Thoracic aorta (tissue), 2 donors: ENCODE measurements at places on chromosomes 1 and 21. TPM values are rescaled to one million over a fixed set of nuclear protein-coding genes. Genes with fewer than 3 reads are reported as not detected.

ACTN2 gene
- total RNA-seq = 32.2 TPM

CD52 gene
- not detected for total RNA-seq

C1orf52 gene
- total RNA-seq = 20.7 TPM

DMRTA2 gene
- total RNA-seq = 0.41 TPM

ITLN1 gene
- total RNA-seq = 51.7 TPM

CFHR1 gene
- total RNA-seq = not detected

ANXA9 gene
- total RNA-seq = not detected

SELL gene
- total RNA-seq = 4.2 TPM

GRCh38 chr1:88740784-88741183, 56.7 kb downstream of the PKN2 start:
- no peak for DNase-seq

- DNase-seq = no peak
These were observed 615.2 kb downstream of the PLA2G4A start for GRCh38 chr1:187443939-187444338.

GRCh38 chr1:99297923-99298322, 33.6 kb downstream of the PLPPR4 start:
- DNase-seq = no peak

DNA sequence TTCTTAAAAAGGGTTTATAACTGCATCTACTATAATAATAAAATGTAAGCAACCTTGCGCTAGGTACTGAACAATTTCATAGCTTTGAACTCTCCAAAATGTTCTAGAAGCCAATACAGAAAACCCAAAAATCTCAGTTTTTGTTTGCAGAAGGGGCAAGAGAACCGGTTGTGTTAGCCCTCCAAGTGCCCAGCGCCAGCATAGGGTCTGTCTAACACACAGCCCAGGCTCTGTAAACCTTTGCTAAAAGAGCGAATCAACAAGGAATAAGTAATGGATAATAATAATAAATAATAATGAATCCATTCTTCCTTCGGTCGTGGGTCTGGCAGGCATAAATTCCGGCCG, 333 bp upstream of the CHAF1B start:
- no peak for DNase-seq

DNA sequence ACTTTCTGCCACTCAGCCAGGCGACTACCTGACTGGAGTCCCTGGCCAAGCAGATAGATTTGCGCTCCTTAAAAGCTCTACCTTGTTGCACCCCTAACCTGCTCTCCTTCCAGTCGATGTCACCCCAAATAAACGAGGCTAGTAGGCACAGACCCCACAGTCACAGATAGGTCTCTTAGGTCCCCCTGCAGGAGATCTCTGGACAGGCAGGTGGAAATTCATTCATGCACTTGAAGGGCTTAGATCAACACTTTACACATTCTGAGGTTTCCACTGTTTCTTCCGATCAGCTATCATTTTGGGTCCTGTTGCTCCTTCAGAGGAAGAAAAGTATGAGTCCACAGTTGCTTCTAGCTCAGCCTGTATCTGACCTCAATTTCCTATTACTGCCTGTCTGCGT, 272.6 kb upstream of the FMN2 start:
- no peak for DNase-seq

- no peak for DNase-seq
These were observed 66.0 kb downstream of the BCAR3 start for GRCh38 chr1:93615582-93616150.

DNA sequence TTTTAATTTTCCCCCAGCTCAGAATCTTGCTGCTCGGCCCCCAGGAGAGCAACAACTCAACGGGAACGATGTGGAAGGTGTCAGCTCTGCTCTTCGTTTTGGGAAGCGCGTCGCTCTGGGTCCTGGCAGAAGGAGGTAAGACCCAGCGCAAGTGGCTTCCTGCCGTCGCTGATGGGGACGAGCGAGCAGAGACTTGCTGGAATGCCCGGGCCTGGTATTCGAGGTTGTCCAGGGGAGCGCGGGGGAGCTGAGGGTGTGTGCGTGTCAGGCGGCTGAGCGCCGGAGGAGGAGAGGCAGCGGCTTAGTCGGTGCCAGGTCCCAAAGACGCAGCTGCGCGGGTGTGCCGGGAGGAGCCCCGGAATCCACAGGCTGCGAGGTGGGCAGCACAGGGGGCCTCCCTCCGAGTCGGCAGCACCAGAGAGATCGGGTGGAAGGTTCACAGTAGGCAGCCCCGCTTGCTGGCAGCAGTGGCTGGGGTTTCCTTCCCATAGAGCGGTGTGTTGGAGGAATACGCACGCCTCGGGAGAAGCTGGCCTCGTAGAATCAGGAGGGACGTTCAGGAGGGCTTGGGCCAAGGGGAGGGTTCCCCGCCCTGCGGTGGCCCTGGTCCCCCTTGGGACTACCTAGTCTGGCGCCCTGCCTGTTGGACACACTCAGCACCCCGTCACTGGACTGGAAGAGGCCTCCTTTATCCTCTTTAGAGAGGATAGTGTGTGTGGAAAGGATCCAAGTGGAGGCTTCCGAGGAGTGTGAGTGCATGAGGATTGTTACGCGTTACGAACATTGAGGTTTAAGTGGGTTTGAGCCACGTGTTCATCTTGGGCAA, 547 bp downstream of the PDPN start:
- DNase-seq = no peak

GRCh38 chr1:95171270-95172245, 54.4 kb downstream of the TLCD4 start:
- no peak for DNase-seq

DNA sequence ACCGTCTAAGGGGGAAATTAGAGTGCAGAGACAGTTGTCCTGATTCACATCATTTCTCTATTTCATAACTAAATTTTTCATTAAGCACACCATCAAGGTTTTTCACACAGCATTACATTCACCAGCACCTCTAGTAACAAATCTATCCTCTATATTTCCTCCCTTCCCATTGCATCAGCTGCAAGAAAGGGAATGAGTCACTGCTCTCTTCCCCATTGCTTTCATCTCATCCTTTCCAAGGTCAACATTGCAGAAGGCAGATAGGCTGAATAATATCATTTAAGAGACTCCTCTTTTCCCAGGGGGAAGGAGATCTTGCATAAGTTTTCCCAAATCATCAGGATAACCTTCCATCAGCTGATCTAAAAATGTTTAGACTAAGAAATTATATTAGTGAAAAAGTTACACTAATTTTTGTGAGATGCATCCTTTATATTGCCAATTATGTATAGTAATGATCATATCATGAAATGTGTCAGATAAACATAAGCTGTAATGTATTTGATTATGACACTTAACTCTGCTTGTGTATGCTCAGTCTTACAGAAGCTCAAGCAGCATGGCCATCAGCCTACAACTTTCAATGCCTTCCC, 4.3 kb downstream of the INTS7 start:
- no peak for DNase-seq

GRCh38 chr1:239016337-239016736, 370.0 kb upstream of the CHRM3 start:
- no peak for DNase-seq

GRCh38 chr1:181981821-181982220, 79.7 kb downstream of the ZNF648 start:
- no peak for DNase-seq

DNA sequence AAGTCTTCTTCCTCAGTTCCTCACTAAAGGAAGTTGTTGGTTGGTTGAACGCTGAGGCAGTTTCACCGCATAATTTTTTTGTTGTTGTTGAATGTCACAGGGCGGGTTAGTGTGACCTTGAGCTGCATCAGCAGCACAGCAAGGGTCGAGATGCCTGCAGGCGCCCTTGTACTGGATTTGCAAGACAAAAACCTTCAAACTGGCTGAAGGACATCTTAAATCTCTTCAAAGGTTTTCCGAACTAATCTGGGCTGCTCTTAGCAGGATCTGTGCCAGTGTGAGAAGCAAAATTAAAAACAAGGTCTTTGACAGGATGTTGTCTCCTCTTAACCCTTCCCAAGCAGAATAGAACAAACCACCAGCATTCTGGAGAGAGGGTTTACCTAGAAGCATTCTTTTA, 59.4 kb downstream of the NRIP1 start:
- no peak for DNase-seq

DNA sequence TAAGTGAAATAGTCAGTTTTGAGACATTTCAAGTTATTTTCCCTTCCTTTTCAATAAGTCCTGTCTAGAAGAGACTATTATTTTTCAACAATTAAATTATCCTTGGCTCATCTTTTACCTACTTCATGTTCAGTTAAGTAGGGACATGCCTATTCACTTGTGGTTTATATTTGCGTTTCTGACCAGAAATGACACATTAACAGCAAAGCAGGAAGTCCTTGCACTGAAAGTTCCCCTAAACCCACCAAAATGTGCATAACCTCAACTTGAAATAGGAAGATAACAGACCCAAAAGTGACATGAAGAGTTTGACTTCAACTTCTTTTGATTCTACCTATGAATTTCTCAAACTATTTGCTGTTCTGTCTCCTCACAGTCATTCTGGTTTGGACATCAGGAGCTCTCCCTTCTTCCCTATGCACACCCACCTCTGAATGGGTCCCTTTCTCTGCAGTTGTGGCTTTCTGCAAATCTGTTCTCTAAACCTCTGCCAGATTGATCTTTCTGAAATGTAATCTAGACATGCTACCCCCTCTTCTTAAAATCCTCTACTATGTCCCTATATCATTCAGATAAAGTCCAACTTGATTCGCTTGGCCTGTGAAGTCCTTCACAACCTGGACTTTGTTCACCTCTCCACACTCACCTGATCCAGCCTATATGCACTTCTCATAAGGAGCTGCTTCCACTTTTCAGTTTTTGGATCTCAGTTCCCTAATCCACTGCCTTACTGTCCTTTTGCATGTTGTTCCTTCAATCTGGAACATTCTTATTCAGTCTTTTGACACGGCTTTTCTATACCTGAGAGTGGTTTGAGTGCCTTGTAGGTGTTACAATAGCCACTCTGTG, 661.5 kb upstream of the ADGRL4 start:
- DNase-seq = no peak

GRCh38 chr21:25838809-25839208, 104.0 kb downstream of the GABPA start:
- no peak for DNase-seq

DNA sequence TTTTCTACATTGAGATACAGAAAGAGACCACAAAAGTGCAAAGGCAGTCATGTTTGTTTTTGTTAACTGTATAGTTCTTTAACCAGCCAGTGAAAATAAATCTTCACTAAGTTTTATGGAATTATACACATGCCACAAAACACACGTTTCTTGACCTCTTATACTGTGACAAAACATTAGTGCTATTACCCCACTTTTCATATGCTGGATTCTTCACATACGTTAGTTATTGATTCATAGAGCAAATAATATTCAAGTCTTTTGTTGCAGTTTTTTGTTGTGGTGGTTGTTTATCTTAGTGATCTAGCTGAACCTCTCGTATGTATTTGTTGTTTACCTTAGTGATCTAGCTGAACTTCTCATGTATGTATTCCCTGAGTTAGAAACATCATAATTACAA, 28.0 kb downstream of the LYPLAL1 start:
- DNase-seq = no peak

DNA sequence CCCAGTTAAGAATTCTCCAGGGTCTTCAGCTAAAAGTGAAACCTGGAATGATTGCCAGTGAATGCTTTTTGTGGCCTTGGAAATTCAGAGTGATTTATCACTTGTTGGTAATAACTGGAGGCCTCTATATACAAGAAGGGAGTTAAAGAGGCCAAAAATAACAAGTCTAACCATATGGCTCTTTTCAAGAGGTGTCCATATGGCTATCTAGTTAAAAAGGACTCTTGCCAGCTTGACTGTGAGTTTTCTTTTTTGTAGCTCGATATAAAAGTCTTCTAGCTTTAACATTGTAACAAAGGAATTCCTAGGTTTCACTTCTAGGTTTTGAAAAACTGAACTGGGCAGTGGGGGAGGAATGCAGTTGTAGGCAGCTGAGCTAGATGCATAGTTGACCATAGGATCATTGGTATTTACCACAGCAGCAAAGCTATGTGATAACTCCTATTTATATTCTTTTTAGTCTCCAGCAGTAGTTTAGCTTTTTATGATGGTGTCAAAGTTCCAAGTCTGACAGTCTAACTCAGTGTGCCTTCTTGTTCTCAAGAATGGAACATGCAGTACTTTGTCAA, 44.4 kb downstream of the CACHD1 start:
- no peak for DNase-seq

- no peak for DNase-seq
These were observed 2.7 kb upstream of the NTNG1 start for GRCh38 chr1:107138166-107138565.

GRCh38 chr21:24948186-24948585, 659.1 kb downstream of the MRPL39 start:
- DNase-seq = no peak

DNA sequence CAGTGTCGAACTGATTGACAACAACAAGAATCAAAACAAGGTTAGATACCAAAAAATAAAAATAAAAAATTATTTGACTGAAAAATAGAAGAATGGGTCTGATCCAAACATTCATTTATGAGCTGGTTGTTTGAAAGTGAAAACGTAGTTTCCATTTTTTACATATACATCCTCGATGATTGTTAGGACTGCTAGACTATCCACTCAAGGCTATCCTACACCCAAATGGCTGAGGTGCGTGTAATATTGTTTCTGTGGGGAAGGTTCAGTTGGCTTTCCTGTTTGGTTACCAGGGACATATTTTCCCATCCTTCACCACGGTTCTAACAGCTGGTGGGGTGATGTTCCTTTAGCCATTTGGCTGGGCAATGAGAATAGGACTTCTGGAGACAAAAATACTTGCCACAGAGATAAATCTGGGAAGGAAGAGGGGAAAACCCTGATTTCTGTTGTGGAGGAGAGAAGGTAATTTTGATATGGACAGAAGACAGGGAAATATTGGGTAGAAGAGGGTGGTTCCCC, 66.3 kb downstream of the MAP3K7CL start:
- DNase-seq = no peak

GRCh38 chr1:26317146-26317545, 612 bp upstream of the CD52 start:
- DNase-seq = no peak

DNA sequence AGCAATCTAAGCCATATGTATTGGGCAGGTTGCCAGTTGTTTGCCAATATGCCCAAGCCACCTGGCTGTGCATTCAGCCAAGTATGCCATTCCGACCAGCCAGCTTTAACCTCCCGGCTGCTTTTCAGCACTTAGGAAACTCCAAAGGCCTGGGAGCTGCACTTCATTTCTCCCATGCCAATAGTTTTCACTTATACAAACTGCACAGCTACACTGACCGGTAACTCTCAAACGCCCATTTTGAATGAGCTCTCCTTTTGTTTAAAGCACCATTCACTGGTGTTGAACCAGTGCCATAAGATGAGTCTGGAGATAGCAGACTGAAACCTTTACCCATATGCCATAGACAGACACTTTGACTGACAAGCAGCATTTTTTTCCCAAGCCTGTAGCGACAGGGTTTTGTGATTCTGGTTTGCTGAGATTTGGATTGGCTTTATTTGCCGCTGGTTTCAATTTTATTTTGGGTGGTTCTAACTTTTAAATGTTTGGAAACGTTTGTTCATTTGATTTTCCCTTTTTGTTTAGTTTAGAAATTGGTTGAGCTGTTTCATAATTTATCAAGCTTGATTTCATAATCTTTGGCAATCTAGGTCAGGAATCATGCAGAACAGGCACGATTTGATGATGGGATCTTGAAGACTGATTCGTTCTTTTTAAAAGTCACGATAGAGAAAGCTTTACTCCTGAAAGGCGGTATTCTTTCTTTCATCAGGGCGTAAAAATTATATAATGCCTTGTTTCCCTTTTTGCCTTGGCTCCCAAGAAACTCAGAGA, 144.6 kb downstream of the NFIA start:
- DNase-seq = no peak

GRCh38 chr21:29657240-29657989, 282.4 kb downstream of the GRIK1 start:
- DNase-seq = no peak
